ENCODE measurements at places on chromosomes 5 and 9.

- DNase-seq = no peak
Observed at GRCh38 chr5:81631621-81632020, 119.3 kb downstream of the SSBP2 start.

DNA sequence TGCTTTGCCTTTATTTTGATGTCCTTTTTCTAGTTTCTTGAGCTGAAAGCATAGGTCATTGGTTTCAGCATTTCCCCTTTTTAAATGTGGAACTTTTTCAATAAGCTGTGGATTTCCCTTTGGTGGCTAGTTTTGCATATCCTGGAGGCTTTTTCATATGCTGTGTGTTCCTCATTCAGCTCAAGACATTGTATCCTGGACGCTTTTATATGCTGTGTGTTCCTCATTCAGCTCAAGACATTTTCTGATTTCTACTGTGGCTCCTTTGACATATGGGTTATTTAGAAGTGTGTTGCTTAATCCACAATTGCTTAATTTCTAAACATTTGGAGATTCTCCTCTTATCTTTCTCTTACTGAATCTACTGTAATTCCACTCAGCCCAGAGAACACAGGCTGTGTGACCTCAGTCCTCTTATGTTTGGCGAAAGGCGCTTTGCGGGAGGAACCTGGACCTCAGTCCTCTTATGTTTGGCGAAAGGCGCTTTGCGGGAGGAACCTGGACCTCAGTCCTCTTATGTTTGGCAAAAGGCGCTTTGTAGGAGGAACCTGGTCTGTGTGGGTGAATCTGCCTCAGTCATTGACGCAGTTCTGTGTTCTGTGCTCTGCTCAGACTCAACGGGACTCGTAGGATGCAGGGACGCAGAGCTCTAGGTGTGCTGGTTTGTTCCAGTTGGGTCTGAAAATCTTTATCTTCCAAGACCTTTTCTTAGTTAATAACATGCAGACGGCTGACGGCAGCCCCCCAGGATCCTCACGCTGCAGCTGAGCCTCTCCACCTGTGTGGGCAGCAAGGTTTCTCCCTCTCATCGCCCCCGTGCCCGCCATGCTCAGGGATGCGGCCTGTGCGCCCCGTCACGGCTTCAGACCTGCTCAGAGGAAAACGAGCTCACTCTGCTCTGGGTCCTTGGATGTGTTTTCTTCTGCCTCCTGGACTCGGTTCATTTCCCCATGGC lies 6.0 kb upstream of the SLC9A3 start:
- no peak for DNase-seq

DNA sequence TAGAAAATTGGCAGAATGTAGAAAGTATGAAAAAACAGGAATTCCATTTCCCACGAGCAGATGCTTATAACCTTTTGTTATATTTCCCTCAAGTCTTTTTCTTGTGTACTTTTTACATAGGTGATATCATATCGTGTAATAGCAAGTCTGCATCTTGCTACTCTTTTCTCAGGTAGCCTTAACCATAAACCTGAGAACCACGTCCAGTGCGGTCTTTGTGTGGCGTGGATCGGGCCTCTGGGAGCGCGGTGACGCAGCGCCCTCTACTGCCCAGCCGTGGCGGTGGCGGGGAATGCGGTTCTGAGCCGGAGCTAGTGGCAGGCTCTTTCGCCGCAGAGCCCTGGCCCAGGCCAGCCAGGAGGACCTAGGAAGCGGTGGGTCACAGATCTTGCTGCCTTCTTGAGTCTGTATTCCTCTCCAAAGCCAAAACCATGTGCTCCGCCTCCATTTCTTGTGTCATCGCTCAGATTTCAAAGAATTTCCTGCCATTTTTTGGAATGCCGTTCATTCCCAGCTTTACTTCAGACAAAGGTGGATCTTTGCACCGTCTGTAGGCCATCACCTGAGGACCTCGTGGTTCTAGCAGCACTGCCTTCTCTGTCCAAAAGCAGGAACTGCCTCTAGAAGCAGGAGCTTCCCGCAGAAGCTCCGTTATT lies 71.9 kb downstream of the MVB12B start:
- DNase-seq = peak; percentile 23

DNA sequence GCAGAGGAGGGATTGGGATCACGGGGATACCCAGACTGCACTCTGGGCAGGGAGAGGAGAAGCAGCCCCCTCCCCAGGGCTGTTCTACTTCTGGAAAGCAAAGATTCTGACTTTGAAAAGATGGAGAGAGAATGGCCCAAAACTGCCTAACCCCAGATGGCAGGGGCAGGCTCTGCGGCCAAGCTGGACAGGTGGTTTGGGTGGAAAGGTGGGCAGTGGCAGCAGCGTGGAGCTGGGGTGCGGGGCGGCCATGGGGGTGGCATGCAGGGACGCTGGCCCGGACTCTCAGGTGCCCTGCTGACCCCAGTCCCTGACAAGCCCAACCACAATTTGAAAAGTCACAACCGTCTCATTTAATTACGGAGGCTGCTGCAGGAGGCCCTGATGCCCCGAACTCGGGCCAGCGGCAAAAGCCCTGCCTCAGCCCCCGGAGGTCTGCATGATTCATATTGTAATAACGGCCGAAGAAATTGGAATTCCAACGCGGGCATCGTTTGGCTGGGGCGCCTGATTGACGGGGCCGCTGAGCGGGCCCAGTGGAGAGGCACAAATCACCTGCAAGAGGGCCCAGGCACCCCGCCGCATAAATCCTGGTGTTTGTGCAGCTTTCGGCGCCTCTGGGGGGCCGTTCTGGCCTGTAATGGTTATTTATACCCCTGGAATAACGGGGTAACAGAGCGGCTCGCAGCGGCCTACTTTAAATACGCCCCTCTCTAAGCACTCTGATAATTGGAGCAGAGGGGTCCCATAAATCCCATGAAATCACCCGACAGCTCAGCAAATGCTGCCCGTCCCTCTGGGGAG lies 41.8 kb upstream of the FCN2 start:
- no peak for DNase-seq

DNA sequence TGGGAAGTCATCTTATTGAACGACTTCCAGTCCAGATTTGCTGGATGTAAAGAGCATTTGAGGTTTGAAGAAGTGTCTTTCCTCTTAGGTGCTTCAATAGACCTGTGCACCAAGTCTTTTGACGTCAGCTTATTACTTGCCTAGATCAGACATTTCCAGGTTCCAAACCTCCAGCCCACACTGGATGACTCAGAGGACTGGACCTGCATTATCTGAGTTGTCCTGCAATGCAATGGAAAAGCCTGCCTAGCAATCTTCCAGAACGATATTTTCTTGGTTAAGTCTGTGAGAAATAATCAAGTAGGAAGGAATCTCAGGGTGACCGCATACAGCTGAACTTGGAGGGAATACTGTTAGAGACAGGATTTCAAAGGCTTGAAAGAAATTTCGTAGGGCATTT lies 147.2 kb upstream of the MOCS2 start:
- DNase-seq = no peak

DNA sequence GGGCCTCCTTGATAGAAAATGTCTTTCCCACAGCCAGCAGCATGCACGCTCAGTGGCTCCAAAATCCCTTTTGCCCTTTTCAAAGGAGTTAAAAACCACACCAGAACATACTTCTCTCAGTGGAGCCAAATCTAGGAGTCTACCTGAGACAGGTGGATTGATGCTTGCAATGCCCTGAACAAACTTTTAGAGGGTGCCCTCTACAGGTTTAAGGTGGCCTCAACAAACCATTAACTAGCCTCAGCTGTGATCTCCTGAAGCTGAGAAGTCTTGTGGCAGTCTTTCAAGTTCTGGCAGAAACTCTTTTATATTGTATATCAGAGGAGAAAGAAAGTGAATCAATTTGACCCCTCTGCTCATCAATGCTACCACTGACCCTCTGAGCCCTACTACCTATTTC lies 125.4 kb downstream of the MED27 start:
- no peak for DNase-seq

- DNase-seq = no peak
Observed at GRCh38 chr9:109325089-109325488, 4.2 kb upstream of the EPB41L4B start.

DNA sequence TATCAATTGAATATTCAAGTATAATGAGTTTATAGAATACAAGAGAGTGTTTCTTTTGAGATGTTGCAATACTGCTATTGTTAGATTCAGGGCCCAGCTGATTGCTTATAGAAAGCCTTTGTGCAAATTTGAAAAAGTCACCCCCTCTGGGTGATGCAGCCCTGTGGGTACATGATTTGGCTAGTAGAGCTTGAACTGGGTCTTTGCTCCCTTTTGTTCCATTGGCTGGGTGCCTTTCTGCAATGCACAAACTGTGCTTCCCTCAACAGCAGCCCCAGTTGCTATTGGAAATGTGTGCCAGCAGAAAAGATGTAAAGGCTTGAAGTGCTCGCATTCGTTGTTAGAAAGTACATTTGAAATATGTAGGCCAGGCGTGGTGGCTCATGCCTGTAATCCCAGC lies 61.8 kb upstream of the CEMIP2 start:
- DNase-seq = no peak

GRCh38 chr5:135537745-135538144 lies 2.0 kb upstream of the NEUROG1 start:
- no peak for DNase-seq

DNA sequence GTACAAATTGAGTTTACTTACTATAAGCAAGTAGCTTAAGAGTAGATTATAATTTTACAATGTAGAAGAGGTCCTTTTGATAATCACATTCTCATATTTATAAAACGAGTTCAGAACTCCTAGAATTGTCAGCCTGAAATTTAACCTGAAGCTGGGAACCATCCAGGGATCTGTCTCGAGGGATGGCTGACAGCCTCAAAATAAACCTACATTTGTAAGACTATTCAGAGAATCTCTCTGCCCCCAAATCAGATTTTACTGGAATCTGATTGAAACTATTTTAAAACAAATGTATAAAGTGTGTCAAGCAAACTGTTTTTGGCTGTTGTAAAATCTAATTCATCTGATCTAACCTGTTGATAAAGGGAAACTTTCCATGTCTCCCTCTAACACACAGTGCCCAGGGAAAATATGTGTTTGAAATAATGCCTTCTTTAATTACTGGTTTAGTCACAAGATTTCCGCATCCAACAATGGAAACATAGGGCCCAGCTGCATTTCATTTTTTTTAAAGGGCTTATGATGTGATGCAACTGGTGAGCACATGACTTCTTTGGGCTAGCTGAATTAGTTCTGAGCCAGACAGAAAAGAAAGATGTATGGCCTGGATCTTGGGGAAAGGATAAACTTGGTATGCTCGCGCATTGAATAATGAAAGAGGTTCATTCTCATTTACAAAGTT lies 30.3 kb downstream of the SLC25A46 start:
- DNase-seq = no peak

DNA sequence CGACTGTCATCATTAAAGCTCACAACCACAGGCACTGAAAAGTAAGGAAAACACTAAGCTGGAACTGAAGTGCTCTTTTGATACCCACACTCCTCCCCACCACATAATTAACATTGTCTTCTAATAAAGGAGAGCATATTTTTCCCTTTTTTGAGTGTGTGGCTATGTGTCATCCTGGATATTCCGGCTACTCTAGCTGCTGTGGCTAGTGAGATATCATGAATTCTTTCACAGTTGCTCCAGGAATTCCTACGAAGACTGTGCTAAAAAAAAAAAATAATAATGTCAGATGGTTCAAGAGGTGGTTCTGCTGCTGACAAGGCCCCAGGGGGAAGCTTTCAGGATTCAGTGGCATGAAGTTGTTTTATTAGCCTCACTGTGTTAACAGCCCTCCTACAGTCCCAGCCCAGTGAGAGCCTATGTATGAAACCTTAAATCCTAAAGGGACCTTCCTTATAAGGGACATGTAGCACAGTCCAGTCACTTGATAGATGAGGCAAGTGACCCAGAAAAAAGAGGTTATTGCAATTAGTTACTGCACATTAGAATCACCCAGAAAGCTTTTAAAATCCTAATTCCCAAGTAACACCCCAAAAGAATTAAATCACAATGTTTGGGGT lies 46.6 kb downstream of the TMEM252 start:
- no peak for DNase-seq

Data from hematopoietic multipotent progenitor cell treated with erythropoietin and hydrocortisone succinate and interleukin-3 and kit ligand, for 17 days (in vitro differentiated cells).